Right atrium auricular region (tissue), 2 donors: ENCODE measurements at places on chromosomes 2 and 18.

GRCh38 chr2:233094614-233095013 lies 34.5 kb downstream of the INPP5D start:
- no peak for DNase-seq

GRCh38 chr2:240240017-240240734 lies 99.7 kb upstream of the OTOS start:
- DNase-seq, result peak; percentile 30

DNA sequence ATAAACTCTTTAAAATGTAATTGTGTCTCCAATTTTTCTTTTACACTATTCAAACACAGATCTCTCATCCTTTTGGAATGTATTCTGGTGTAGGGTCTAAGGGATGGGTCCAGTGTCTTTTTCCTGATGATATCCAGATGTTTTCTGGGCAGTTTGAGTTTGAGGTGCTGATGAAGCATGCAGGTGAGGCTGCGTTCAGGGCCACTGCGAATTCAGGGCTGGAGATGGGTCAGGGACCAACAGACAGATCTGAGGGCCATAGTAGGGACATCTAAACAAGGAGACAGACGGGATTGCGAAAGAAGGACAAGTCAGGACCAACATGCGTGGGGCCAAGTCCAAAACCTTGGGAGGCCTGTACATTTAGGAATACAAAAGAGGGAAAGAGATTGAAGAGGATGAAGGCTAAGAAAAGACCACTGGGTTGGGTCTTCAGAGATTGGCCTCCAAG lies 70.2 kb downstream of the ACAA2 start:
- no peak for DNase-seq

- no peak for DNase-seq
Measured at GRCh38 chr18:78240627-78241252, 738.9 kb upstream of the SALL3 start.

GRCh38 chr2:199982126-199982843 lies 26.9 kb downstream of the MAIP1 start:
- no peak for DNase-seq

DNA sequence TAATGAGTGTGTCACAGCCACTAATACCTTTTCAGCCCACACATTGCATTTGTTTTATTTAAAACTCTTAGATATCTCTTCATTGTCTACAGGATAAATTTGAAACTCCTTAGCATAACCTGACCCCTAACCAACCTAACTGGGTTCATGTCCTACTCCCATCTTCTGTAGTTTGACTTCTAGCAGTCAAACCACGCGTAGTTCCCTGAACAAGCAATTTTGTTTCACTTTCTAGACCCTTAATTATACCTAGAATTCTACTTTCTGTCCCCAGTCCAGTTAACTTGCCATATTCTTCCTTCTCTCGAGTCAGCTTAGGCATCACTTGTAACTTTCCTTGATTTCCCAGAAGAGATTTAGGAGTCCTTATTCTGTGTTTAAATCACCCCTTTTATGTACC lies 55.1 kb downstream of the RBBP8 start:
- DNase-seq, result no peak

GRCh38 chr18:69763821-69764220 lies 183.9 kb downstream of the CD226 start:
- no peak for DNase-seq

- DNase-seq, result no peak
Measured at GRCh38 chr18:40851014-40851429, 1104.0 kb upstream of the PIK3C3 start.

- DNase-seq, result no peak
Measured at GRCh38 chr2:99754210-99754609, 264.4 kb upstream of the REV1 start.

GRCh38 chr2:49515996-49516782 lies 361.9 kb upstream of the FSHR start:
- DNase-seq, result no peak

DNA sequence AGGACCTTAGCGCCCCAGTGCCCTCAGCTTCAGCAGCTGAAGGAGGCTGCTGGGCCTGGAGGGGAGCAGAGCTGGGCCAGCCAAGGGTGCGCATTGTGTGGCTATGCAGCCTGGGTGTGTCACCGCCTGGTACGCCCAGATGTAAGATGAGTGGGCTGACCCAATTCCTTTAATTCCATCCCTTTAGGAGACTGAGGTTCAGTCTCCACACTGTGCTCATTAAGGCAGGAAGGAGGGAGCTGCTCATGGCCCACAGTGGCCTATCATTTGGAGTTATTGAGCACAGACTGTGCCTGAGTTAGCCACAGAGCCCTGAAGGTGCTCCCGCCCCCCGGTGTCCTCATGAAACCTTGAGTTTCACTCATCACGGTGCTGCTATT lies 194.1 kb upstream of the GLI2 start:
- DNase-seq, result no peak

- no peak for DNase-seq
Measured at GRCh38 chr2:233240897-233241296, 10.6 kb upstream of the ATG16L1 start.

- no peak for DNase-seq
Measured at GRCh38 chr18:79600596-79600995, 79.0 kb upstream of the CTDP1 start.

DNA sequence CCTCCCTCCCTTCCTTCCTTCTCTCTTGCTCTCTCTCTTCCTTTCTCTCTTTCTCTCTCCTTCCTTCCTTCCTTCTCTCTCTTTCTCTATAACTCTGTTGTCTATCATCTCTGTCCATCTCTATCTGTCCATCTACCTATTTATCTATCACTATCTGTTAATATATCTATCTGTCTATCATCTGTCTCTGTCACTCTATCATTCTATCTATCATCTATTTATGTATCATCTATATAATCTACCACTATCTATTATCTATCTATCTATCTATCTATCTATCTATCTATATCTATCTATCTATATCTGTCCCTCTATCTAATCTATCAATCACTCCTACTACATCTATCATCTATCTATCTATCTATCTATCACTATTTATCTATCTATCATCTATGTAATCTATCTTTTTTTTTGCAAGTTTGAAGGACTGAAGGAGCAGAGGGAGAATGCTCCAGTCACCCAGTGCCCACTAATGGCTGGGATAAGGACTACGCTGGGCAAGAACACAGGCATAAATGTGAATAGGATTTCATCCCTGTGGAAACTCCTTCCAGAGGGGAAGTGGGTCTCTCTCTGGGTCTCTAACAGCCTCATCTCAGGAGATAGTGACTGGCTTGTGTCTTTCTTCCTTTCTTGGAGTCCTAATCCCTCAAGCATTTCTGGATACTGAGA lies 427.0 kb downstream of the LPIN1 start:
- DNase-seq, result no peak

- DNase-seq, result no peak
Measured at GRCh38 chr2:233821196-233821595, 33.1 kb downstream of the HJURP start.

DNA sequence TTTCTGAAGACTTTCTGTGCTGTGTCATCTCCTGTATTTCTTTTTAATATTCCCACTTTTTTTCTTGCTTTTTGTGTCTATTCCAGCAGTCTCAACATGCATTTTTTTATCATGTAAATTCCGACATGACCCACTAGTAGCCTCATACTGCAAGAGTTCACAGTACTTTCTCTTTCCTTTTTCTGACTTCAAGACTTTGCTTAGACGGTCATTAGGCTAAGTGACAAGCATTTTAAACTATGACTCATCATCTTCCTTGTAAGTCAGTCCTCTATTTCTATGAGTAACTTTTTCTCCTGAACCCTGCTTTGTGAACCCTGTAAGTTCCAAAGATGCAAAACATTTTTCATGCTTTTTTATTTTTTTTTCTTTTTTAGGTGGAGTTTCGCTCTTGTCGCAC lies 381.2 kb downstream of the TXNL1 start:
- no peak for DNase-seq

DNA sequence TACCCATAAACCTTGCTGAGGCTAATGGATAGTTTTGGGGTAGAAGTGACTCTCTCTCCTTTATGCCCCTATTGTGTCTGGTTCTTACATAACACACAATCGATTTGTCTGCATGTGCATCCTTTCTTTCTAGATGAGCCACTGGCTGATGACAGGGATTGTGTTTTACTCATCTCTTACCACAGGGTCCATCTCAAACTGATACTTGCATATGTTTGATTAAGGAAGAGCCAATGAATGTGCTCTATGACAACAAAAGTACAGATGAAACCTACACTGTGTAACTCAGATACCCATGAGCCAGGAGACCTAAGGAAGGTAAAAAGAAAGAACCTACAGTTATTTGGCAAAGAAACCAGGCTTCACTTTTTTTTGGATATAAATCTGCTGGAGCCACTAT lies 13.2 kb upstream of the BZW1 start:
- no peak for DNase-seq

DNA sequence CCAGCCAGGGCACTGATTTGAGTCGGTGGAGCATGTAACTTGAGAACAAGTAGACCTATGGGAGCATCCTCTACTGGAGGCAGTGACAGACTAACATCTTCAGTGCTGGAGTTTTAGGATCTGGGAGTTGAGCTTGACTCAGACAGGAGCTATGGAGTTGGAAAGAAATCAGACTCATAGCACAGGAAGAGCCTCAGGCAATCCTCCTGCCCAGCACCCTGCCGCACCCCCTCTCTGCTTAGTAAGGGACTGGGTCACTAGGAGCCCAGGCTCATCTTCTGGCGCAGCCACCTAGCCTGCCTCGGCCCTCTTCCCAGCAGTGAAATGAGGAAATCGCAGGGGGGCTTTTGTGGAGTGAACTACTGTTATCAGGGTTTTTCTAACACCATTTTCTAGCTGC lies 3.6 kb downstream of the ARID5A start:
- no peak for DNase-seq

GRCh38 chr2:230793572-230794359 lies 71.0 kb upstream of the ITM2C start:
- DNase-seq, result peak; percentile 85

DNA sequence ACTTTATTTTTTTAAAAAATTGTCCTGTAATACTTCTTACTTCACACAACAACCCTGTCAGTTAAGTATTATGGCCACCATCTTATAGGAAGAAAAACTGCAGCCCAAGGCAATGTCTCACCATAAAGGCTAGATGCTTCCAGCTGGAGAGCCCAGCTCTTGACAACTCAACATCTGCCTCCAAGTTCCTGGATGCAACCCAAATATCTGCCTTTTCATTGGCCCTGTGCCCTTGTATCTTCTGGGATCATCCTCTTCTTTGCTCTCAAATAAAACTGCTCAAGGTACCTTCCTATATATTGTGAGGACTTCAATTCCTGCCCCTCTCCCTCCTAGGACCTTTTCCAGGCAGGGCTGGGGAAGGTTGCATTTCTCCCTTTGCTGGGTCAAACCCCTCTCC lies 69.5 kb downstream of the BIN1 start:
- no peak for DNase-seq

DNA sequence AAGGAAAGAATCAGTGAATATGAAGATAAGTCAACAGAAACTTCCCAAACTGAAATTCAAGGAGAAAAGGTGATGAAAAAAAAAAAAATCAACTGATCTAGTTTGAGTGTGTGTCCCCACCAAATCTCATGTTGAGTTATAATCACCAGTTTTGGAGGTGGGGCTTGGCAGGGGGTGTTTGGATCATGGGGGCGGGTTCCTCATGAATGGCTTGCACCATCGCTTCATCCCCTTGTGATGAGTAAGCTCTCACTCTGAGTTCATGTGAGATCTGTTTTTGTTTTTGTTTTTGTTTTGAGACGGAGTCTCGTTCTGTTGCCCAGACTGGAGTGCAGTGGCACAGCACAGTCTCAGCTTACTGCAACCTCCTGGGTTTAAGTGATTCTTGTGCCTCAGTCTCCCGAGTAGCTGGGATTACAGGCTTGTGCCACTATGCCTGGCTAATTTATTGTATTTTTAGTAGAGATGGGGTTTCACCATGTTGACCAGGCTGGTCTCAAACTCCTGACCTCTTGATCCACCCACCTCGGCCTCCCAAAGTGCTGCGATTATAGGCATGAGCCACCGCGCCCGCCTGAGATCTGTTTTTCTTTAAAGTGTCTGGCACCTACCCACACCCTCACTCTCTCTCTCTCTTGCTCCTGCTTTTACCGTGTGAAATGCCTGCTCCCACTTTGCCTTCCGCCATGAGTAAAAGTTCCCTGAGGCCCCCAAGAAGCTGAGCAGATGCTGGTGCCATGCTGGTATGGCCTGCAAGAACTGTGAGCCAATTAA lies 4.0 kb upstream of the SLC66A2 start:
- no peak for DNase-seq

GRCh38 chr2:170862286-170862902 lies 45.7 kb downstream of the GAD1 start:
- no peak for DNase-seq

DNA sequence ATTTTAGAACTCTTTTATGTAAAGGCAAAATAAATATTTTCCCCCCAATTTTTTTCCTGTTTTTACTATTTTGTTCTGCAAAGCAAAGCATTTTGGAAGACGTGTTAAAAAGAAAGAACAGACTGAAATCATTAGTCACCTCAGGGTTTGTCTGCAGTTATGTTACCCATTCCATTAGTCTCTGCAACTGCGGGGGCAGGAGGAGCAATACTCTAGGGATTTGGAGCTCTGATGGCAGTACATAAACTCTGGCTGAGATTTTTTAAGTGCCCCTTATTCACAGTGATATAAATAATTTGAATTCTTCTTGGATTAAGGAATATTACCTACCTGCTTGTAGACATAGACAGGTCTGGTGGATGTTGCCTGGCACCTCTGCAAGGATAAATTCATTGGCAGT lies 88.0 kb upstream of the CELF4 start:
- no peak for DNase-seq

DNA sequence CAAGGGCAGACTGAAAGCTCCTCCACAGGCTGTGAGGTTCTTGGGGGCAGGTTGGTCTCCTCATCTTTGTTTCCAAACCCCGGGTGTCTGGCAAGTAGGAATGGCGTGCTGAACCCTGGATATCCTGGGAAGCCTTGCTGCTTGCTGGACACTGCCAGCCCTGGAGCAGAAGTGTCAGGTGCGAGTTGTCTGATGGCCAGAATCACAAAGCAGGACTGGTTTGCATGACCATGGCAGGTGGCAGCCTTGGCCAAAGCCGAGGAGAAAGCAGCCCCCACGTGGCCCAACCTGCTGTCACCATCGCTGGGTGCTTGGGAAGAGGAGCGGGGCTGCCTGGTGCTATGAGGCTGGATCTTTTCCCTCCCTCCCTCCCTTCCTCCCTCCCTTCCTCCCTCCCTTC lies 309.5 kb upstream of the HS6ST1 start:
- DNase-seq, result no peak

DNA sequence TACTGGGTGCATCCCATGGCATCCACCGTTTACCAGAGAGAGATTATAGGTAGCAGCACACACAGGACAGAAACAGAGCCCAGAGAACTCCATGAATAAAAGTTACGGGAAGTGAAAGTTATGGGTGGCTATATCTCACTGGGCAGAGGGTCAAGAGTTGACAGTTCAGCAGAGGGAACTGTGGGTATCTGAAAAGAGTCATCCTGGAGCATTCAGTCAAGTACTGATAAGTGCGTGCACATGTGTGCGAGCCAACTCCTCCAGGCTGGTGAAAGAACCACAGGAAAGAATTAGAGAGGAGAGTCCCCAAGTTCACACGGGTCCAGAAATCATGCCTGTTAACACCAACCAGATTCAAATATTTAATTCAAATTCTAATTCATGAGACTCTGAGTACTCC lies 1588.2 kb downstream of the LRP1B start:
- no peak for DNase-seq

- no peak for DNase-seq
Measured at GRCh38 chr2:777546-777945, 100.3 kb upstream of the TMEM18 start.
